ENCODE measurements at places on chromosomes 2 and 18. TPM values are rescaled to one million over a fixed set of nuclear protein-coding genes. Genes with fewer than 3 reads are reported as not detected.

Gene PDK1
- 112 TPM for total RNA-seq

Gene ANKRD30B
- total RNA-seq, result 0.71 TPM

Gene SFT2D3
- total RNA-seq, result 9.5 TPM

Gene LCT
- not detected for total RNA-seq

Gene SLC19A3
- total RNA-seq, result 1.2 TPM

Gene TNFAIP6
- total RNA-seq, result 9.0 TPM

Gene GALM
- total RNA-seq, result 40.0 TPM

Gene NXPH2
- not detected for total RNA-seq

Gene GREB1L
- 1.0 TPM for total RNA-seq

Gene REG3A
- total RNA-seq, result 0.53 TPM

Gene MFSD2B
- not detected for total RNA-seq

Gene ARHGEF4
- 8.1 TPM for total RNA-seq

Gene CXCR1
- 0.14 TPM for total RNA-seq

Gene HJURP
- total RNA-seq, result 1.8 TPM

Gene FAP
- 2.4 TPM for total RNA-seq

Gene SAG
- not detected for total RNA-seq

Gene MROH2A
- not detected for total RNA-seq

Gene C1GALT1C1L
- total RNA-seq, result 0.71 TPM

Gene POTEE
- 0.14 TPM for total RNA-seq

Gene TUBA4A
- 207 TPM for total RNA-seq

Gene CCBE1
- total RNA-seq, result 46.7 TPM

Gene CRYBA2
- total RNA-seq, result not detected

All from adrenal gland (tissue), 19 donors.